ENCODE measurements at places on chromosomes 4 and X. TPM values are rescaled to one million over a fixed set of nuclear protein-coding genes. Genes with fewer than 3 reads are reported as not detected.

The MTNR1A gene
- not detected for total RNA-seq

The POU3F4 gene
- total RNA-seq: not detected

The PARM1 gene
- total RNA-seq: not detected

- H3K27ac ChIP-seq: no peak overlapping the region
- H3K36me3 ChIP-seq: no peaks in the 10 kb centered on the region
- H3K27me3 ChIP-seq: peaks cover 3% of the 10 kb centered on the region
Measured at GRCh38 chr4:41303372-41304118, 46.8 kb downstream of the UCHL1 start.

- H3K27me3 ChIP-seq: peaks cover 1% of the 10 kb centered on the region
- no peak overlapping the region for H3K27ac ChIP-seq
- no peak for DNase-seq
- no peaks in the 10 kb centered on the region for H3K36me3 ChIP-seq
Measured at GRCh38 chr4:167966143-167966542, 126.2 kb upstream of the ANXA10 start.

GRCh38 chrX:56798339-56798711 lies 69.3 kb downstream of the NBDY start:
- no peaks in the 10 kb centered on the region for H3K27me3 ChIP-seq
- H3K27ac ChIP-seq: no peak overlapping the region
- H3K36me3 ChIP-seq: peaks cover 7% of the 10 kb centered on the region

DNA sequence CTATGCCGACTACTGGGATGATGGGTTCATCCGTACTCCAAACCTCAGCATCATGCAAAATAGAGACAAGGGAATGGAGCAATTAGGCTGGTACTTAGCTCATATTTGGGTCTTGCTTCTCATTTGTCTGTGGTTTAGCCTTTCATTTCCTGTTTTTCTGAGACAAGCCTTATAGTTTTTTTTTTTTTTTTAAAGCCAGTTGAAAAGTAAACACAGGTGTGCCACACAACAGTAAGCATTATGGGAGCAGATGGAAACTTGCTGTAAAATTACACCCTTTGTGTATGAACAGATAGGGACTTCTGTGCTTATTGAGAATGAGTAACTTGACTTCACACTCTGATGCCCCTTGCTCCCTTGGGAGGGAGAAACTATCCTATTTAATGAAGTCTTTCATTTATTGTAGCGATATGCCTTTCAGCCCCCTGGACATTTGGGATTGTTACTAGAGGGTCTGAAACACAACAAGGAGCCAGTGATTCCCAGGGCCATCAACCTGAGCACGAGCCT lies 13.7 kb downstream of the RASSF6 start:
- H3K4me1 ChIP-seq: peaks cover 13% of the 10 kb centered on the region
- H3K36me3 ChIP-seq: no peaks in the 10 kb centered on the region
- no peak overlapping the region for H3K4me3 ChIP-seq
- H3K27ac ChIP-seq: no peak overlapping the region
- no peaks in the 10 kb centered on the region for H3K27me3 ChIP-seq
- DNase-seq: no peak

GRCh38 chr4:1887052-1887451 lies 15.9 kb downstream of the NSD2 start:
- H3K4me1 ChIP-seq: peaks cover 39% of the 10 kb centered on the region
- H3K36me3 ChIP-seq: peaks cover 13% of the 10 kb centered on the region
- H3K4me3 ChIP-seq: no peak overlapping the region

All from activated T-helper 1 cell treated with anti-CD3 and anti-CD28 coated beads, Interleukin-12 subunit alpha, Interleukin-12 subunit beta, Interleukin-2, Interleukin-4 antibody, amounts not matched to agents 30 ng/mL and 10 ng/mL and 1 ng/mL, durations not matched to agents 14 hours and 24 hours and 36 hours (primary cell).